Mesothelial cell of epicardium (in vitro differentiated cells): ENCODE measurements at places on chromosomes 7 and 10.

GRCh38 chr7:87687653-87688254 lies 59.6 kb downstream of the RUNDC3B start:
- no peak for DNase-seq

GRCh38 chr7:151722533-151722932 lies 154.4 kb downstream of the PRKAG2 start:
- no peak for DNase-seq

DNA sequence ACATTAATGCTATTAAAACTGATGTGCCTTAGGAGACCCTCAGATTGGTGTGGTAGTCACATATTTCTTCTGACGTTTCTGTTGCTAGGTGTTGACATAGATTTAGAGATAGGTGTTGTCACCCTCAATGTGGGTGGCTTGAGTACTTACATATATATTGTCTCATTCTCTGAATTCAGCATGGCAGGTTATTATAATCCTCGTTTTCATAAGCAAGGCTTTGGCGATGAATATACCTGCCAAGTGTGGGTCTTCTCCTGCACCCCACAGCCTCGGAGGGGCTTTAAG lies 7.0 kb downstream of the FBH1 start:
- DNase-seq, result no peak

DNA sequence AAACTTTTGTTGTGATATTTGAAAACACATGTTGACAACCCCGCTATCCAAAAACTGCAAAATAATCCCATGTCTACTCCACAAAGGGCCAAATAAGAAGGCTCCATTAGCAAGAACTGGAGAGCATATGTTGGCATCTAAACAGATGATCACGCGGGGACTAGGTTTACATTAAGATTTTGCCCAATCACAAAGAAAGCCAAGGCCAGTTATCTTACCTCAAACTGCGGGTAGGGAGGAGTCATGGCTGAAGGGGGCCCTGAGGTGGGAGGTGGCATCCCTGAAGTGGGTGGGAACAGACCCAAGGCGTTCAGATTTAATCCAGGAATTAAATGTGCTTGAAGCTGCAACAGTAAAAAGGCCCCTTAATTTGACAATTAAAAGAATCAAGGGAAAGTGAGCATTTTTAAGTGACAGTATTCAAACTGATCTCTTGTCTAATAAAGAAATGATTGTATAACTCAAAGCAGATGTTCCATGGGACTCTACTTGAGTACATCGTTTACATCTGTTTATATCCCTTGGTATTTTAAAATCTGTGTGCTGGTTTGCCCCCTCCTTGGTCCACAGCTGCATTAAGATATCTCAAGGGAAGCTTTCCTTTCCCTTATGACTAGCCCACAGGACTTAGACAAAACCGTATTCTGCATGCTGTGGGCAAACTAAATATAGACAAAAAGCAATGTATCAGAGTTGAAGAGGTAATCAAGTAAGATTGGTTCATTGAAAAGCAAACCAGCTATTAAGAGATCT lies 42.9 kb downstream of the MALSU1 start:
- no peak for DNase-seq

- DNase-seq, result no peak
These were observed 1165.6 kb downstream of the CNTNAP2 start for GRCh38 chr7:147282204-147282603.

DNA sequence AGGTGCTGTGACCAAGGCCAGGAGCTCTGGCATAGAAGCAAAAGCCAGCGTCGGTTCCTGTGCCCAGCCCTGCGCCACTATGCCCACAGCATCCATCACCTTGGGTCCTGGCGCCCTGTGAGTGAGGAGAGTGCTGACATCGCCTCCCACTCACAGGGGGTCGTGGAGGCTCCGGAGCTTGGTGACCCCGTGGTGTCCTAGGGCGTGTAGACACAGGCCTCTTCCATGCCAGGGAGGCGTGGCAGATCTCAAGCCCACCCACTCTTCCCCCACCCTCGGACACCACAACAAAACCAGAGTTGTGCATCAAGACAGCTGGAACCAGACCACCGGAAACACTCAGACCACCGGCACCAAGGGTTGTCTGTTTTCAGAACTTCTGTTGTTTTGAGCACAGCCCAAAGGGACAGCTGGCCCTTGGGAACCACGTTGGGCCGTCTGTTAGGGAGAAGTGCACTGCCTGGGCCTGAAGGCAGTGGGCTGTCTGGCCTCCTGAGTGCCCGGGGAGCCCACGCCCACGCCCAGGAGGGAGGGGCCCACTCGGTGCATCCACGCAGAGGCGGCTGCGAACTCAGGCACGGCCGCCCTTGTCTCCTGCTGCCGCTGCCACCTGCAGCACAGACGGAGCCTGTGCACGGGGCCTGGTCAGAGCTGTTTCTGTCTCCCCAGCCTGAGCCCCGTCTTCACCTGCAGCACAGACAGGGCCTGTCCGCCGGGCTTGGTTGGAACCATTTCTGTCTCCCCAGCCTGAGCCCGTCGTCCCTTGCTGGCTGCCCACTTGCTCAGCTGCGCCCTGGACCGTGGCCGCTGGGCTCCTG lies 106.3 kb downstream of the INPP5A start:
- DNase-seq, result no peak

GRCh38 chr7:88291398-88292173 lies 15.1 kb downstream of the STEAP4 start:
- no peak for DNase-seq

- no peak for DNase-seq
These were observed 864.2 kb downstream of the REEP3 start for GRCh38 chr10:64385355-64385754.

GRCh38 chr7:71615017-71615416 lies 483.1 kb downstream of the GALNT17 start:
- no peak for DNase-seq

- no peak for DNase-seq
These were observed 82.9 kb downstream of the CFTR start for GRCh38 chr7:117562759-117563158.

DNA sequence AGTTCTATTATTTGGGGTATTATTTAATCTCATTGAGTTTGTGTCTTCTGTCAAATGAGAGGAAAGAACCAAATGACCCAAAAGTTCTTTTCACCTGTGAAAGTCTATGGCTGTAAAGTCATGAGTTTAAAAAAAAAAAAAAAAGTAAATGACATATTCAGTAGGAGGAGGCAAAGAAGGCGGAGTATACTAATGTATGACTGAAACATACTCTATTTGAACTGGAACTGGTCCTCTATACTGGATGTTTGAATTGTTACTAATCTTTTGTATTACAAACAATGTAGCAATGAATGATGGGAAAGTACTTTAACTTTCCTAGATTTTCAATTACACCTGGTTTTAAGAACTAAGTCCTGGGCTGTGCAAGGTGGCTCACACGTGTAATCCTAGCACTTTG lies 24.9 kb upstream of the GSAP start:
- no peak for DNase-seq

- DNase-seq, result no peak
These were observed 282.0 kb upstream of the ADARB2 start for GRCh38 chr10:2019281-2019680.

- DNase-seq, result no peak
These were observed 175.5 kb upstream of the LYZL2 start for GRCh38 chr10:30805061-30805460.

DNA sequence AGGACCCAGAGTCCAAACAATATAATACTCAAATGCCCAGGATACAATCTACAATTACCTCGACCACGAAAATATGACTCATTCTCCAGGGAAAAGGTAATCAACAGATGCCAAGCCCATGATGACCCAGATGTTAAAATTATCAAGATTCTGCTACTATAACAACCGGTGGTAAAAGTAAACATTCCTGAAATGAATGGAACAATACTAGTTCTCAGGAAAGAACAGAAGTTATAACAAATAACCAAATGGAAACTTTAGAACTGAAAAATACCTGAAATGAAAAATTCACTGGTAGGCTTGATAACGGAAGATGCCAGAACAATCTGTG lies 34.1 kb upstream of the GUSB start:
- no peak for DNase-seq

DNA sequence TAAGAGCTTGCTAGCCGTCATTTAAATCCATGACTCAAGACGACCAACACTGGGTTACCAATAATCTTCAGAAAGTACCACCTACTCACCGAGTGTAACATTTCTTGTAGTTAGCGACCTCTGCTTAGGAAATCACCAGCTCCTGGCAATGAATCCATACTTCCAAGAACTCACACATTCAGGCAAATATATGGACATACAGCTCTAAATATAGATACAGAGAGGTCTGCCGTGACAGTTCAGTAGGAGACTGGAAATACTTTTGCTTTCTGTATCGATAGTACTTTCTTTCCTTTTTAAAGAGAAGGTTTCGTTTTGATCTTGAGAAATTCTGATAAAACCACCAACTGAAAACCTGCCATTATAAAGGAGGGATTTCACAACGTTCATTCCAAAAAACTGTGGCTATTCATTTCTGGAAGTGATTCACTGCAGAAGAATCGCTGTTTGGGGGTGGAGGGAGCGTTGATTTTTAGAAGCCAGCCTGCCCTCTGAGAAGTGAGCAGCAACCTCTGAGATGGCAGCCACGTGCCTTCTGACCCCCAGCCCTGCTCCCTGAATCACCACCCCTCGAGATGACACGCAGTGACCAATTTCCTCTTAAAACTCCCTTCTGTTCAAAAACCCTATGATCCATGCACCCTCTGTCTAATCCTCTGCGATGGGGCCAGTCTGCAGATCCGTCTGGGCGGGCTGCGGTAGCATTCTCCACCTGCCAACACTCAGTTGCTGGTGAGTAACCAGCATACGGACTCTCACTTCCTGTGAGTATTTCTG lies 179.0 kb upstream of the KLF14 start:
- DNase-seq, result no peak

DNA sequence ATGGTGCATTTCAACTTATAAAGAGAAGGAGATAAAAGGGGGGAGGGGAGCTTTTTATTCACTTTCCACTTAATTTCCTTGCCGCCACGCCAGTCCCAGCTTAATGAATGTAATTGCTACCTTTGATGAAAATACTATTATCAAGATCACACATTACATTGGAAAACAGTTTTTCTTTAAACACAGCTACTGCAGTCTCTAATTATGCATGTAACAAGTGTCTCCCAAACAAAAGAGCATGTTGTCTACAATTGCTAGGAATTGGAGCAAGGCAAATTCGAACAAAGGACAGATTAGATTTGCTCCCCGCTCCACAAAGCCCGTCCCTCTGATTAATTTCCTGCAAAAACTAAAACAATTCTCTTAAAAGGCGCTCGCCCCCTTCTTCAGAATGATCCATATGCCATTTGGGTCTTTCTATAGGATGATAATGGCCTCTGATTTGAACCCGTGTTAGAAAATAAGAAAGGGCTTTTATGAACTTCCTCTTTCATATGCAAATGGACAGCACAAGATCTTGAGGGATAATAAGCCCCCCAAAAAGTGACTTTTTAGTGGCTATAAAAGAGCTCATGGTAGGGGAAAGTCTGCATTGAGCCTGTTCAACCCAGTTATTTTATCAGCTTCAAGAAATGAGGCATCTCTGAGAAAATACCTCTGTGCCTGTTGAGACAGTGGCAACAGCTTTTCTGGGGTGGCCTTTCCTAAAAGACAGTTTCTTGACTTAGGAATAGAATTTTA lies 60.6 kb downstream of the ACADSB start:
- no peak for DNase-seq
